ENCODE measurements at places on chromosomes 1 and 21. TPM values are rescaled to one million over a fixed set of nuclear protein-coding genes. Genes with fewer than 3 reads are reported as not detected.

GRCh38 chr1:82094136-82094535 lies 293.4 kb downstream of the ADGRL2 start:
- DNase-seq: no peak

GRCh38 chr1:6923955-6924881 lies 139.0 kb downstream of the CAMTA1 start:
- peak; percentile 51 for DNase-seq

The MEX3A gene
- 22.5 TPM for polyA plus RNA-seq

The CLCA2 gene
- 0.66 TPM for polyA plus RNA-seq
